ENCODE measurements at places on chromosomes 6 and 20.

DNA sequence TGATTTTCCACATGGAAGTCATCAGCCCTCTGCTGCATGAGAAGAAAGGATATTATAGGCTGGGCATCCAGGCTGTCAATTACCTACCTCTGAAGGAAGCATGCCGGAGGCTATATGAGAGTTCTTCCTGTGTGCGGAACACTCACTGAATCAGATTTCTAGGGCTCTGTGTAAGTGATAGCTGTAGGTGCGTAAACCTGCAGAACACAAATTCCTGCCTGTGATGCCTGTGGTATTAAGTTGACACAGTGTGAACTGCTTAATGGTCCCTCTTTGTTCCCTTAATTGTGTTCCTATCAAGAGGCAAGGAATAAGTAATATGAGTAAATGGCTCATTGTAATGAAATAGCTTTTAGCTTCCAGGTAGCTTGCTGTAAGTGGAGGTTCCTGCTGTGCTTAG, 103.3 kb downstream of the ANKS1A start:
- no peak for DNase-seq

GRCh38 chr6:7048894-7049293, 58.9 kb upstream of the RREB1 start:
- DNase-seq, result no peak

- DNase-seq, result no peak
These were observed 58.7 kb downstream of the UTRN start for GRCh38 chr6:144343701-144344428.

GRCh38 chr6:161607696-161608297, 333.9 kb upstream of the AGPAT4 start:
- DNase-seq, result no peak

DNA sequence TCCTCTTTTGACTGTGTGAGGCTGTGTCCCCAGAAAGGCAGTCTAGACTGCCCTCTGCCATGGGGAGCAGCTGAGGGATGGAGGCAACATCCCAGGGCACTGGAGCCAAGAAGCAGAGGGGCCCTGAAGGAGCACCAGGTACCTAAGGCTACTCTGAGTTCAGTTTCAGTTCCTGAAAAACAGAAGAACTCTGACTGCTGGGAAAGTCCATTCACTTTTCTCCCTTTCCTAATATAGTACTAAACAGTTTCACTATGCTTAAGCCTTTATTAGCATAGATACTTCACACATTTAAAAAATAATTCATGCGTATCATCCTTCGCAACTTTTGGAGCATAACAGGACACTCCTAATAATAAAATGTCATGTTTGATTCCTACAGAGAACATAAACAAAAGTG, 130.0 kb downstream of the FOXC1 start:
- DNase-seq, result no peak

GRCh38 chr20:21971436-21971835, 266.0 kb downstream of the PAX1 start:
- no peak for DNase-seq

- DNase-seq, result no peak
These were observed 20.6 kb upstream of the QKI start for GRCh38 chr6:163393923-163394322.

Measured in stimulated activated CD8-positive, alpha-beta memory T cell treated with anti-CD3 and anti-CD28 coated beads, Interleukin-15, amount 100 ng/mL, for 24 hours (primary cell).